ENCODE measurements at places on chromosomes 2 and 18. TPM values are rescaled to one million over a fixed set of nuclear protein-coding genes. Genes with fewer than 3 reads are reported as not detected.

The SERPINB13 gene
- not detected for total RNA-seq

The POTEF gene
- total RNA-seq = not detected

The ABCG8 gene
- total RNA-seq = not detected

The VAMP5 gene
- not detected for total RNA-seq

GRCh38 chr2:16952805-16953204 lies 287.2 kb upstream of the CYRIA start:
- no peak for DNase-seq

- DNase-seq = no peak
Measured at GRCh38 chr2:104904889-104905288, 51.0 kb downstream of the POU3F3 start.

DNA sequence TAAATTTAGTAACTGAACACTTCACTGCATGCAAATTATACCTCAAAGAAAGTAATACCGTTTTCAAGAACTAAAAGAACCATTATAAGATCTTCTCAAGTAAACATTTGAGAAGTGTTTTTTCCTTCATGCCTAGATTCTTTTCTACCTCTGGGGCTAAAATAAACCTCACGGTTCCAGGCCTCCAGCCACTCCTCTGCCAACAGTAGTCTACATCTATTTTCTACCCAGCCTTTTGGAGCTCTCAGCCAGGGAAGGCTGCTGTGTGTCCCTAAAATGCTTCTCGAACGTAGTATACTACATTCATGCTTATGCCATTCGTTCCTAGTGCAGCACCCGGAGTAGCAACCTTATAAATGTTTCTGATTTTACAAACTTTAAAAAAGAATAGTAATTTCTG lies 219.7 kb downstream of the AFF3 start:
- DNase-seq = no peak

GRCh38 chr2:155965415-155966063 lies 367.0 kb downstream of the NR4A2 start:
- DNase-seq = no peak

DNA sequence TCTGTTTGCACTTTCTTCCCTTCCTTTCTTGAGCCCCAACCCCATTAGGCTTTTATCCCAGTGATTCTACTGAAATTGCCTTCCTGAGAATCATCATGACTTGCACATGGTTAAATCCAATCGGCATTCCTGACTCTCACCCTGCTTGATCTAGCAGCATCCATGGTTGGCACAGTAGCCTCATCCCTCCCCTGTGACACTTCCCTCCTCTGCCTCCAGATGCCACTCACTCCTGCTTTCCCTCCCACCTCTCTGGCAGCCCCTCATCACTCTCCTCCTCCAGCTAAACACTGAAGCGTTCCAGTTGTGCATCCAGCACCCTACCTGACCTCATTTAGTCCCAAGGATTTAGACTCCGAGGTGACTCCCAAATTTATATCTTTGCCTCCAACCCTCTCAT lies 114.7 kb downstream of the GALNT14 start:
- DNase-seq = no peak

DNA sequence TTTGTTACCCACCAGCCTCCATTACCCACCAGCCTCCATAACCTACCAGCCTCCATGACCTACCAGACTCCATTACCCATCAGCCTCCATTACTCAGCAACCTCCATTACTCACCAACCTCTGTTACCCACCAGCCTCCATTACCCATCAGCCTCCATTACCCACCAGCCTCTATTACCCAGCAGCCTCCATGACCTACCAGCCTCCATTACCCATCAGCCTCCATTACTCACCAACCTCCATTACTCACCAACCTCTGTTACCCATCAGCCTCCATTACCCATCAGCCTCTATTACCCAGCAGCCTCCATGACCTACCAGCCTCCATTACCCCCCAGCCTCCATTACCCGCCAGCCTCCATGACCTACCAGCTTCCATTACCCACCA lies 133.3 kb upstream of the HS6ST1 start:
- DNase-seq = no peak

GRCh38 chr2:107264184-107264583 lies 378.2 kb upstream of the ST6GAL2 start:
- no peak for DNase-seq

DNA sequence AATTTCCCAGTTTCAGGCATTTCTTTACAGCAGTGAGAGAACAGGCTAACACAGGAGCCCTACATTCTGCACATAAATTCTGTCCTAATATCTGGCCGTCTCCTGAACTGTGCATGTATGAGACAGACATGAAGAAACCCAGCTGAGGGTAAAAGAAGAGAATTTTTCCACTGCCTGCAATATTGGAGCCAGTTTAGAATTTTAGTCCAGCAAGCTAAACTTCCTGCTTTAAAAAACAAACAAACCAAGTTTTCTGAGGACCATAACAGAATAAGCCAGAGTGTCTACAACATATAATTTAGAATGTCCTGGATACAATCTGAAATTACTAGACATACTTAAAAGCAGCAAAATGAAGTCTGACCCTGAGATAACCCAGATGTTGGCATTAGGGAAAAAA lies 215.1 kb upstream of the KLHL29 start:
- no peak for DNase-seq

DNA sequence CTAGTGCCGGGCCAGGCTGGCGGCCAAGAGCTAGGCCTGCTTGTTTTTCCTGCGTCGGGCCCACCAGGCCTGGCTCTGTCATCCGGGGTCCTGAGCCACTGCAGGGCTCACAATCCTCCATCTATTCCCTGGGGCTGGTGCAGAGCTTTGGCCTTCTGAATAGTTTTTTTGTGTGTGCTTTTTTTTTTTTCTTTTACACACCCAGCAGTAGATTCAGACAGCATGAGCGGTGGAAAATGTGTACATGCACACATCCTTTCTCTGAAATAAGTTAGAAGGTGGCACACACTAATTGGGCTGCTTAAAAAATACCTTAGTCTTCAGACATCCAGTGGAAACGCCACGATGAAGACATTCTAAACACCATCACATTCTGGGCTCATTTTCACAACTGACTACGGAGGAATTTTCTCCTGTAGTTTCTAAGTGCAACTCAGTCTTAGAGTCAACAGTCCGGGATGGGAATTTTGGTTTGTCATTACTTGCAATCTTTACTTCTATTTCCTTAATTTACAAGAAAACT lies 6.1 kb downstream of the ZFP36L2 start:
- DNase-seq = no peak

GRCh38 chr2:216944733-216945132 lies 84.9 kb upstream of the TNP1 start:
- DNase-seq = no peak

DNA sequence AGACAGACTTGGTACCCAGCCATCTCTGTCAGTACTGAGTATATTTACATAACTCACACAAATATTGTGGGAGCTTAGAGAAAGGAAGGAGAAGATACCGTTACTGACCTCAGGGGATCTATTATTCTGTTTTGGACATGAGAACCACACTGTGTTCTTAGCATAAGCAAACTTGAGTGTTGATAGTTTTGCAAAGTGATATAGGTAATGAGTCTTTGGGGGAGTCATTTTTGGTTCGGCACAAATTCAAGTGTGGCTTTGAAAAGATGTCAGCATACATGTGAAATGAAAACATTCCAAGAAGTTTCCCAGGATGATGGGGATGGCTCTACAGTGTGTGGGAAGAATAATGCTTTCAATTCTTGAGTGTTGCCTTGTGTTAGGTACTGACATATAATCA lies 24.1 kb downstream of the SMARCAL1 start:
- DNase-seq = no peak

DNA sequence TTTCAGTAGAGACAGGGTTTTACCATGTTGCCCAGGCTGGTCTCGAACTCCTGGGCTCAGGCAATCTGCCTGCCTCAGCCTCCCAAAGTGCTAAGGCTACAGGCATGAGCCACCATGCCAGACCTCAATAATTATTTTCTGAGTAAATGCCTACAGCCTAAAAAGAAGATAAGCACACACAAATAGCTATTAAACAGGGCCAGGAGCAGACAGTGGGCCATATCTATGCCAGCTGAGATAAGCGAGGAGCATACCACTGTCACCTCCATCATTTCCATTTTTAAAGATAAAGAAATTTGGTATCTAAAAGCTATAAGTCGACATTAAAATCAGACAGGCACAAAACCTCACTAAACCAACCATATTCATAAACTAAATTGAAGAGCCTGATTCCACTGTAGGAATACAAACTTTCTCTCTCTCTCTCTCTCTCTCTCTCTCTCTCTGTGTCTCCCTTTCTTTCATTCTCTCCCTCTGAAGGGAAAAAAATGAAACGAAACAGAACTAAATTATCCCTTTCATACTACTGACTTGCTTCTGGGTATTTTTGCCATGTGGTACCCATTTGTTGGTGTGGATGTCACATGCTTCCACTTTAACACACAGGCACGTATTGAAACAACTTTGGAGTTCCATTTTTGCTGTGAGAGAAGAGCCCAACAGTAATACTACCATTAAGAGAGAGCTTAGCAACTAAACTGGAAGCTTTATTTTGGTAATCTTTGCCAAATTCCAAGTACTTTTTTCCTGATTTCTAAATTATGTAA lies 51.0 kb downstream of the FARSB start:
- no peak for DNase-seq

DNA sequence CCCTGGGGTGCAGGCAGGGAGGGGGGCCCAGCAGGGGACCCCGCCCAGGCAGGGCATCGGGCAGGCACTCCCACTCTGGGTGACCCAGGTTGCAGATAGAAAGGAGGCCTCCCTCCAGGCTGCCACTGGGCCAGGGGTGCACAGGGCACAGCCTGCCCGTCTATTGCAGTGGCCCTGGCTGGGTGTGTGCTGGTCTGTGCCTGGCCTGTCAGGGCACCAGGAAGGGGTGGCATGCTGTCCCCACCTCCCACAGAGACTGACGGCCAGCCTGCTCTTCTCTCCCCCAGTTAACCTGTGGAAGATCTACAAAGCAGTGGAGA lies 12.9 kb downstream of the ARID5A start:
- DNase-seq = no peak

GRCh38 chr2:198162276-198162675 lies 357.9 kb downstream of the PLCL1 start:
- no peak for DNase-seq

DNA sequence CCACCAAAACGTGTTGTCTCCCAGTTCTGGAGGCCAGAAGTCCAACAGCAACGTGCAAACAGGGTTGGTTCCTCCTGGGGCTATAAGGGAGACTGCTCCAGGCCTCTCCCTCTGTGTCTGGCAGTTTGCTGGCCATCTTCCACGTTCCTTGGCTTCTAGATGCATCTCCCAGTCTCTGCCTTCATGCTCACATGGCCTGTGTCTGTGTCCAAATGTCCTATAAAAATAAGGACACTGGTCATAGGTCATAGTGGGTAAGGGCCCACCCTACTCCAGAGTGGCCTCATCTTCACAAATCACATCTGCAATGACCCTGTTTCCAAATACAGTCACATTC lies 69.4 kb upstream of the TAF1B start:
- DNase-seq = no peak

- no peak for DNase-seq
Measured at GRCh38 chr2:71465961-71466300, 12.6 kb downstream of the DYSF start.

- DNase-seq = no peak
Measured at GRCh38 chr2:84234103-84234502, 225.0 kb downstream of the SUCLG1 start.

DNA sequence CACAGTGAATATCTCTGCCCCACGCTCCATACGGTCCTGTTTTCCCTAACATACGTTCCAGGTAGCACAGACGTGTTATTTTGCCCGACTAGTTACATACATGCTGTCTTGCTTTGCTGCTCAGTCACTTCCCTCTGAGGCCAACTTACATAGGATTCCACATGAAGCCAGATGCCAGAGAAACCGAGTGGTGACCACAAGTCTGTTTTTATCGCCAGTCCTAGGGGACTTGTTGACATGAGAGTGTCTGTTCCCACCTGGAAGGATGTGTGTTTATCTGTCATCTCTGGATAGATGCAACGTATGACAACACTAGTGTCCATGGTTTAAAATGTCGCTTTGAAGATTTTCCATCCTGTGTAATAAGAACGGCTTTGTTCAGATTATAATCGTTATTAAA lies 32.6 kb downstream of the PMAIP1 start:
- no peak for DNase-seq

DNA sequence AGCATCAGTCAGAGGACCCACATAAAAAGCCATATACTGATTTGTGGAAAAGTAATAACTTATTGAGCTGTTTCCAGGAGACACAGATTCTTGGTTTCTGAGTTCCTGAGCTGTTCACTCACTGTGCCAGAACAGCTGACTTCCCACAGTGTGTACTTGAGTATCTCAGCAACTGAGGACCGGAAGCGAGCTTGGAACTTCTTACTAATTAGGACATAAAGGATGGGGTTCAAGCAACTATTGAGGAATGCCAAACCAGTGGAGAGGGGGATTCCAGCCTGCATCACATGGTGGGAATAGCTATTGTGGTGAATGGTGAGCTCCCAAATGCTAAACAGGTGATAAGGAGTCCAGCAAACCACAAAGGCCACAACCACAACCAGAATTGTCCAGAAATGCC lies 16.4 kb downstream of the EEF1B2 start:
- no peak for DNase-seq

DNA sequence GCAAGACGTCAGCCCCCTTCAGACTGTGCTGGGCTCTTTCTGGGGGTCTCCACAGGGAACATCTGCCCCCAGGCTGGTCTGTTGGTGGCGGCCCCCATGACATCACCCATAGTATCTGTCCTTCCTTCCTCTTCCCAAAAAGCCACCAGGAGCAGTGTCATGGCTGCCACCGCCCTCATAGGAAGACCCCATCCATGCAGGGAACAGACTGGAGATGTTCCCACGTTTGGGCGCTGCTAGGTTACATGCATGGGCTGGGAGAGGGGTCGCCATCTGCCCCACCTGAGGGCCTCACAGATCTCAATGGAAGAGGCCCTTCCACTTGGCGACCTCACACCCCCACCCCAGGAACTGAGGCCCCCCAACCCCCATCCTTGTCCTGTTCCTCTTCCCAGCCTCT lies 5.1 kb downstream of the SPATA3 start:
- DNase-seq = no peak

GRCh38 chr2:37820471-37820986 lies 104.6 kb upstream of the RMDN2 start:
- no peak for DNase-seq

DNA sequence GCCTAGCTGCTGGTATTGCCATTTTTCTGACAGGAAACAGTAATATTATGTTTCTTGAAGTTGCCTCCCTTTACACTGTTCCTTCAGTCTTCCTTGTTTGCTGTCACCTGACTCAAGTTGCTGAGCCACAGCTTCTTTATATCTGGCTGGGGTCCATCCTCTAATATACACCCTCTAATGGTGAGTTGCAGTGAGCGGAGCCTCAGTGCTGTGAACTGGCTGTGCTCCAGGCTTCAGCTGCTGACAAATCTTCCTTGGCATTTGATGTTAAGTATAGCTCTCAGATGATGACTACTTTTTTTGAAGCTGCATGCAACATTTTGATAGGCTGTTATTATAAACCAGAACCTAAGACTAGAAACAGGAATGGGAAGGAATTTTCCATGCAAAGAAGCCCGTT lies 366.7 kb downstream of the NUP35 start:
- DNase-seq = no peak

DNA sequence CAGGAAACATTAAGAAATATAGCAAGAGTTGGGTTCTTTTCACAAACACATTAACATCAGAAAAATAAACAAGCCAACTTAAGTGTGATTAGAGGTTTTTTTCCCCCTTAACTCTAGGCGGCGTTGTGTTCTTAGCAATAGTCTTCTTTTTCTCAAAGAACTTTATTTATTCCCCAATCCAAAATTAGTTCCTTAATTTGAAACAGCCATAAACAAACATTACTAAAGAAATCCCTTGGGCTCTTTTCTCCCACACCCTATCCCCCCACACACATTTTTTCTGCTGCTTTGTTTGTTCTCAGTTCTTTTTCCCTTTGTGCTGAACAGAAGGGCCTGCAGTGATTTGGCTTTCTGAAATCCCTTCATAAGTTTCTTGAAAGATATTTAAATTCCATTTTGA lies 13.2 kb upstream of the MYO1B start:
- DNase-seq = no peak
